Activated T-helper 1 cell treated with Interleukin-2 at 50 U/mL for 16 hours (primary cell): ENCODE measurements at places on chromosomes 7 and 10.

GRCh38 chr7:98352621-98353020 lies 48.3 kb downstream of the BAIAP2L1 start:
- no peak for DNase-seq

GRCh38 chr7:1421020-1421790 lies 38.1 kb downstream of the MICALL2 start:
- no peak for DNase-seq

GRCh38 chr10:99888622-99889021 lies 106.2 kb downstream of the ABCC2 start:
- no peak for DNase-seq

DNA sequence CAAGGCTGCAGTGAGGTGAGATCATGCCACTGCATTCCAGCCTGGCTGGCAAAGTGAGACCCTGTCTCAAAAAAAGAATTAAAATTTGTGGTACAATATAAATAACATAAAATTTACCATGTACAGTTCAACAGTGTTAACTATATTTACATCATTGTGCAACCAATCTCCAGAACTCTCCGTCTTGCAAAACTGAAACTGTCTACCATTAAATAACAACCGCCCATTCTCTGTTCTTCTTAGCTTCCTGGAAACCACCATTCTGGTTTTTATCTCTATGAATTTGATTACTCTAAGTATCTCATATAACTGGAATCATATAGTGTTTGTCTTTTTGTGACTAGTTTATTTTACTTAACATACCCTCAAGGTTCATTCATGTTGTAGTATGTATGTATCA lies 167.6 kb downstream of the AUTS2 start:
- DNase-seq = no peak

DNA sequence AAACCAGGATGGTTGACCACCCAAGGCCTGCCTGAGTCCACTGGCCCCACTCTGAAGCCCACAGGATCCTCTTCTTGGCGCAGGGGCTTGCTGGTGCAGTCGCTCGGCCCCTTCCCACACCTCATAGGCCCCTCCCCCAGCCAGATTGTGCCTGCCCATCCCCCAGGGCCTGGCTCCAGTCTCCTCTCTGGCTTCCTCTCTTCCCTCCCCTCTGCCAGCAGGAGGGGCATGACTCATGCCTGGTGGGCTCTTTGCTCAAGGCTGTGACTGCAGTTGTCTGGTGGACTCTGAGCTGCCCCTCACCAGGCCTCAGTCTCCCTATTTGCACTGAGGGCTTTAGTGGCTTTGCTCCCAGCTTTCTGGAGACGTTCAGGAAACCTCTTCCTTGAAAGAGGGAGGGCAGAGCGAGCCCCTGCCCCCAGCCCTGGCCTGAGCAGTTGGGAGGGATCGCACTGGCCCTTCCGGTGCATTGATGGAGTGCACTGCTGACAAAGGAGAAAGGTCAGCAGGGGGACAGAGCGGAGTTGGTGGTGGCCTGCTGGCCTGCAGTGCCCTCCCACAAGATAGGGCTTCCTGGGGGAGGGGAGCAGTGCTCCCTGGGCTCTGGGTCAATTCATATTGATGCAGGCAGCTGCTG lies 60.7 kb downstream of the ZMIZ1 start:
- DNase-seq = no peak

GRCh38 chr7:140330128-140330527 lies 68.2 kb downstream of the SLC37A3 start:
- no peak for DNase-seq

DNA sequence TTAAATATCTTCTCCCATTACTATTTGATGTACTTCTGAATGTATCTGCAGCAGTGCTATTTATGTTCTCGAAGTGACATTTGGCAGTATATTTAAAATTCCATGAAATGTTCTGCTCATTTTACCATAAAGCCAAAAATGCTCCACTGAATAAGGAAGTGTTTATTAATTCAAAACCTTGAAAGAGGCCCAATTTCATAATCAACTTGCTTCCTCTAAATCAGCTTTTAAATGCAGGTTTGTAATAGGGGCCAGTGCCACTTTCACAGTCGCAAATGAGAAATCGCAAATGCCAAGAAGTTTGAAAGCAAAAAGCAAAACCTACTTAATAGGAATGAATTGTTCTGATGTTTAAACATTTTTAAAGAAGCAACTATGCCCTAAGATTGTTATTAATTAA lies 11.4 kb downstream of the NHLRC2 start:
- no peak for DNase-seq

DNA sequence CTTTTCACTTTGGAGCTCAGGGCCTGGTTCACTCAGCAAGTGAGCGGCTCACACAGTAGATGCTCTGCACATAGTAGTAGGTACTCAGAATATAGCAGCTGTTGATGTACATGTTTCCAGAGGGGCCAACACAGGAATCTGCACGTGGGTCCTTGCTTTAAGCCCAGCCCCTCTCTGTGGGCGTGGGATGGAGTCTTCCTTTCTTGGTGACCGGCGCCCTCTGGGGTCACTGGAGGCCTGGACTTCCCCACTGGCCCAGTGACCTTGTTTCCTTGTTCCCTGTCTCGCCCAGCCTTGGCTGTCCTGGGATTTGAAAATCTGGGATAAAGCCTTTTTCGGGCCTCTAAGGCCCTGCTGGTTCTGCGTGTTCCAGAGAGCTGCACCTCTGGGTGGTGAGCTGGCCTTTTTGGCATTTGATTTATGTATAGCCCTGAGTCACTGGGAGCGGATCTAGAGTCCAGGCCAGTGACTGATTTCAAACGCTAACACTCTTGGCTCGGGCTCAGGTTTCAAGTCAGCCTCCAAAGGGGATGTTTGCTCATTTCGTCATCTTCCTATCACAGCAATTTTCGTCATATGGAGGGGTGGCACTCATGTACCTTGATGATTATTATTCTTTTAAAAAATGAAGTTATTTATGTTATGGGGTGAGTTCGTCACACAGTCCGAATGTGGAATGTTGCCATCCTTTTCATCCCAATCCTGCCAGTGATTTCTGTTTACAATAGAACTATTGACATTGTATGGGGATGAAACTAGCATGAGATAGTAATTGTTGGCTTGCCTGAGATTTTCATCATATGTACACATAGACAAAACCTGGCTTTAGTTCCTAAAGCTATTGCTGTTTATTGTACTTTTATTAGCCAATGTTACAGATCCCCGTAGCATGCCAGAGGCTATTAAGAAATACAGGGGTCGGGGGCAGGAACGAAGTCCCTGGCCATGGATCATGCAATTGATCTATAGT lies 65.5 kb downstream of the CUX1 start:
- DNase-seq = no peak

DNA sequence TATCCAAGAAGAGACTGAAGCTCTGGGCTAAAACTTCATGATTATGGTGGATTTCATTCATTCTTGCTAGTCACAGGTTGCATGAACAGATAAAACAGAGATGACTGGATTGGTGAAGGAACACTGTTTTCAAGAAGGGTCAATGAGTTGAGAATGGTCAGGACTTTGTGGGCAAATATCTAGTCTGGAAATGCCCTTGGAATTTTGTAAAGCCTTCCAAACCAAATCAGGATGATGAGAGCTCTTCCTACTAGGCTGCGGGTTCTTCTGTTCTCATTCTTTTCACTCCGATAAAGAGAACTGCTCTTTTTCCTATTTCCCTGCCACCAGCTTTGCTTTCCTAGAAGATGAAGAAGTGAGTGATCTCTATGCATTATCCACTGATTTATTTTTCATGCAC lies 171.4 kb downstream of the ARID5B start:
- no peak for DNase-seq
